NCI-H2029 (cell line): ENCODE measurements at places on chromosomes 4 and X.

DNA sequence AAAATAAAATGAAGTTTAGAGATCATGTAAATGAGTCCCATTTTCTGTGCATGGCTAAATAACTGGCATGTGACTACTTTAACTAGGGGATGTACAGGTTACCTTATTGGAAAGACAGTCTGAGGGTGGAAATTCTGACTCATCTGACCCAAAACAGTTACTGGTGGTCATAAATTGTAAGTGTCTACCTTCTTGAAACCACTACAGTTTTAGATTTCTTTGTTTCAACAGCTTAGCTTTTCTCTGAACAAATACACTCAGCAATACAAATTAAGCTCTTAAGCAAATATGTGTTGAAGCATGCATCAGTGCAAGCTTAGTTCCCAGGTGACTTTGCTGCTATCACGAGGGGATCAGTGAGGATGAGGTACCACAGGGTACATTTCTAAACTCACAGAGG, 60.7 kb upstream of the PGM2 start:
- DNase-seq, result peak; percentile 72

DNA sequence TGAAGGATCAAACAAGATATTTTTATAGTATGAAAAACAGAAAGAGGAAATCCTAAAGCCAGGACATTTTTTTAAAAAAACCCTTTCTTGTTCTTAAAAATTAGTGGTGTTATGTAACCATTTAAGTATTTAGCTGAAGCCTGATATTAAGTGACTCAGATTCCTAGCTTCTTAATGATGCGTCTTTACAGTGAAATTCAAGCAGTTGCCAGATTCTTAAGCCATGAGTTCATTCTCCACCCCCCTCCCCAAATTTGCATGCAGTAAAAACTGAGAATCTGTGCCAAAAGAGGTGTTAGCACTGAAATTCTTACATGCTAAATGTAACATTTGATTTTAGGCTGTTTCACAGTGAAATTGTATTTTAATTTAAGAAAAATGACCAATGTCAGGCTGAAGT, 180.8 kb downstream of the RAPGEF2 start:
- no peak for DNase-seq

DNA sequence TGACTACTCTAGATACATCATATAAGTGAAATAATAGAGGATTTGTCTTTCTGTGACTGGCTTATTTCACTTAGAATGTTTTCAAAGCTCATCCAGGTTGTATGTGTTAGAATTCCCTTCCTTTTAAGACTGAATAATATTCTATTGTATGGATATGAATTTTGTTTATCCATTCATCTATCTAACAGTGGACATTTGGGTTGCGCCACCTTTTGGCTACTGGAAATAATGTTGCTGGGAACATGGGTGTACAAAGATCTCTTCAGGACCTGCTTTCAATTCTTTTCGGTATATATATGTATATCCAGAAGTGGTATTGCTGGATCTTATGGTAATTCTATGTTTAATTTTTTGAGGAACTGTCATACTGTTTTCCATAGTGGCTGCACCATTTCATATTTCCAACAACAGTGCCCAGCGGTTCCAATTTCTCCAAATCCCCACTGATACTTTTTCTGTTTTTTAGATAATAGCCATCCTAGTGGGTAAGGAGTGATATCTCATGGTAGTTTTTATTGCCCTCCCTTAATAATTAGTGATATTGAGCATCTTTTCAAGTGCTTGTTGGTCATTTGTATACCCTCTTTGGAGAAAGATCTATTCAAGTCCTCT, 3.4 kb upstream of the SCD5 start:
- DNase-seq, result no peak

DNA sequence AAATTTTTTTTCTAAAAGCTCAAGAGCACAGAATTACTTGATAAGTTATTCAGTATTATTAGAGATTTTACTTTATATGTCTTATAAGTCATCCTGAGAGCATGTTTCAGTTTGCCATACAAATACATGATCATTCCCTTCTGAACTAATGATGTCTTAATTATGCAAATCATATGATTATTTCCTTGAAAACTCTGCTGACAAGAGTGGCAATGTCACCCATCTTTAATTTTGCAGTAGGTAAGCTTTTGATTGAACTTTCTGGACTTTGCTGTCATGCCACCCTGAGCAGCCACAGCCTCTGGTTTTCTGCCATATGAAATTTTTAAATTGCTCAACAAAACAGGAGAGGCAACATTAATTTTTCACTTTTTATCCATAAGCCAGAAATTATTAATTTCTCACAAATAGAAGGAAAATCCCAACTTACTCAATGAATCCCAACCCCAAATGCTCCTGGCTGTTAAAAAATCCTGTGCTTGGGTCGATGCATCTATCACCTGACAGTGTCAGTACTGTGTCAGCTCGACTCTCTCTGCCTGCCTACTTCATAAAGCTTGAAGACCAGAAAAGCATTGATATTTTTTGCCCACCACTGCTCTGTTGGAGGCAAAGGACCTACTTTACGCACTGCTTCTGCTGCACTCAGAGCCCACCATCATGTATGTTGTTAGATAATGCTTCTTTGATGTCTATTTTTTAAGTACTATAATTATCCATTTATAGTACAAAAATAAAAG, 11.6 kb upstream of the HADH start:
- DNase-seq, result no peak

GRCh38 chr4:101418055-101418454, 70.7 kb upstream of the PPP3CA start:
- DNase-seq, result no peak
